ENCODE measurements at places on chromosomes 16 and 17. TPM values are rescaled to one million over a fixed set of nuclear protein-coding genes. Genes with fewer than 3 reads are reported as not detected.

DNA sequence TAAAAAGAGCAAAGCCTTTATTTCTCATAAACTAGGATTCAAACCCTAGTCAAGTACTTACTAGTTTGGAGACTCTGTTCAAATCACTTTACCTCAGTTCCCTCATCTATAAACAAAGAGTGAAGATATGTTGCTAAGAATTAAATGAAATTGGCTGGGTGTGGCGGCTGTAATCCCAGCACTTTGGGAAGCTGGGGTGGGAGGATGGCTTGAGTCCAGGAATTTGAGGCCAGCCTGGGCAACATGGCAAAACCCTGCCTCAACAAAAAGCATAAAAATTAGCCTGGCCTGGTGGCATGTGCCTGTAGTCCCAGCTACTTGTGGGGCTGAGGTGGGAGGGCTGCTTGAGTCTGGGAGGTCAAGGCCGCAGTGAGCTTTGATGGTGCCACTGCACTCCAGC, 114.5 kb upstream of the CREBBP start:
- DNase-seq, result no peak

DNA sequence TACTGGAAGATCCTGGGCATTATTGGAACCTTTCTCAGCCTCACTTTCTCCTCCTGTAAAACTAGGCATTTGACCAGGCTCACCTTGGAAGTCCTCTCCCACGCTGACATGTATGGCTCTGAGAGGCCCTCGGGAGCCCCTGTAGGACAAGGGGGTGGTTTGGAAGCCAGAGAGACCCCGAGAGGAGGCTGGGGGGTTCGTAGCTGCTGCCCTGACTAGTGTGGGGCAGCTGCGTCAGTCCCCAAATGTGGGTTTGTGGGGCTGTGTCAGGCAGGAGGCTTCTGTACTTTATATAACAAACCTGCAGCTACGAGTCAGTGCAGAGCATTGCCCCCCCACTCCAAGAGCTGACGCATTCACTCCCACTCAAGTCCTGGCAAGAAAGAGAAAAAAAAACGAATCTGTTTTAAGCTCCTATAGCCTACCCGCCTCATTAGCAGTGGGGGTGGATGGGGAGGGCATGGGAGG, 1.8 kb downstream of the CX3CL1 start:
- no peak for DNase-seq

- DNase-seq, result no peak
Measured at GRCh38 chr16:78956859-78957258, 643.7 kb downstream of the MAF start.

DNA sequence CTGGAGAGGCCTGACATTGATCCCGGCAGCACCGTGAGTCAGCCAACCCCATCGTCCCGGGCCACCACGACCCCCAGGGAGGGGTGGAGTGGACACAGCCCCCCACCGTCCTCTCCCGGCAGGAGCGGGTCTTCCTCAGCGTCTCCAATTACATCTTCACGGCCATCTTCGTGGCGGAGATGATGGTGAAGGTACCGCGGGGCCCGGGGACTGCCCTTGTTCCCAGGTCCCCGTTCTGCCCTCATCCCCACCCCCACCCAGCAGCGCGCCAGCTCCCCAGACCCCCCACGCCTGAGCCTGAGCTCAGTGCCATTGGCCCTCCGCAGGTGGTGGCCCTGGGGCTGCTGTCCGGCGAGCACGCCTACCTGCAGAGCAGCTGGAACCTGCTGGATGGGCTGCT, 14.6 kb downstream of the TPSG1 start:
- no peak for DNase-seq

GRCh38 chr17:8138672-8139371, 13.4 kb downstream of the PER1 start:
- DNase-seq, result peak; percentile 98

- DNase-seq, result peak; percentile 42
Measured at GRCh38 chr16:88453611-88454522, 787 bp downstream of the ZFPM1 start.

- DNase-seq, result no peak
Measured at GRCh38 chr16:16038950-16039349, 89.5 kb downstream of the ABCC1 start.

GRCh38 chr17:71937914-71938313, 182.9 kb upstream of the SOX9 start:
- DNase-seq, result no peak

DNA sequence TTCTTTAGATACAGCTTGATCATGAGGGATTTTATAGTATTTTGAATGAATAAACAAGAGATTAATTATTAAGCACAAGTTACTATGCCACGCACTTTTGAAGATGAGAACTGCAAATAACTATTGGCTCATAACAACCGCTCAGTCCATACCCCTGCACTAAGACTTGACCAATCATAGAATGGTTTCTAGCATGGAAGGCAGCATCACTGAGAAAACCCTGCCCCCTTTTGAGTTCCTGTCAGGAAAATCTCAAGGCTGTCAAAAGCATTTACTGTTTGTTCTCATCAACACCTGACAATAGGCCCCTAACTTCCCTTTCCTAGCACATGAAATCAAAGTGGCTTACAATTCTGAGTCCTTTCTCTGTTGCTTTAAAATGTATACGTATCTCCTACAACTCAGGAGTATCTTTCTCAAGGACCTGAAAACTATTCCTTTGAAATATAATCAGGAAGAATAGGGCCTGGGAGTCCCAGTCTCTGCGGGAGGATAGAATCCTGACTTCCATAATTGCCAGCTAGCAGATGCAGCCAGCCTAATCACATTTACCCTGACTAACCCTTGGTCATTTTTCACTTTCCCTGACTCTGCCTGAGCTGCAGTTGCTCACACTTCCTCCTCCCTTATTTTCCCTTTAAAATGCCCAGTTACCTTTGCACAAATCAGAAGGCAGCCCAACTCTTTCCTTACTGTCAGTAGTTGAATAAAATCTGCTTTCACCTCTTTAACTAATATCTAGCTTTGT, 9.1 kb upstream of the MMD start:
- DNase-seq, result no peak

- no peak for DNase-seq
Measured at GRCh38 chr17:7620835-7621234, 6.1 kb upstream of the FXR2 start.

- DNase-seq, result peak; percentile 93
Measured at GRCh38 chr17:49952209-49952911, 16.6 kb upstream of the DLX4 start.

The CDH13 gene
- total RNA-seq, result not detected

The EFTUD2 gene
- 176 TPM for total RNA-seq

The B9D1 gene
- total RNA-seq, result 8.7 TPM

The SF3B3 gene
- total RNA-seq, result 416 TPM

The ENPP7 gene
- total RNA-seq, result not detected

The TBC1D3K gene
- total RNA-seq, result not detected

The CCDC40 gene
- 0.32 TPM for total RNA-seq

Data from activated naive CD4-positive, alpha-beta T cell treated with anti-CD3 and anti-CD28 coated beads for 36 hours (primary cell).